PC-9 (cell line): ENCODE measurements at places on chromosomes 5 and 9. TPM values are rescaled to one million over a fixed set of nuclear protein-coding genes. Genes with fewer than 3 reads are reported as not detected.
A peak's percentile ranks its signal among the peaks of the same experiment; 100 is the strongest.

MARCOL gene
- total RNA-seq = not detected in 2 replicates

STKLD1 gene
- total RNA-seq = 3.1 and 4.8 TPM in 2 replicates

RABGAP1 gene
- total RNA-seq = 95.8 and 103 TPM in 2 replicates

DNA sequence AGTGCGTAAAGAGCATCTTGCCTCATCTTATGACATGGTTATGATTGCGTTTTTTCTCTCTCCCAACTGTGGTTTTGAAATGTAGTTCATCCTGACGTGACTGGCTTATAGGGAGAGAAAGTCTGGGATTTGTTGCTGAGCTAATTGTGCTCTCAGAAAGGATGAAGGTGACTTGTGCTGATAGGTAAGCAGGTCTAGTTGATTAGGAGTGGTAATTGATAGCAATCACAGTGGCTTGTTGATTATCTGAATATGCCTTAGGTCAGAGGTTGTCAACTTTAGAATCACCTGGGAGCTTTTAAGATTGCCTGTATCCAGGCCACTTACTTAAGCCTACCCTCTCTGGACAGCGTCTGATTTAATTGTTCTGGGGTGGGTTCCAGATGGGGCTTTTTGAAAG, 117.8 kb downstream of the TLE4 start:
- DNase-seq = no peak
- H3K4me1 ChIP-seq = no peaks in the 10 kb centered on the region
- H3K27me3 ChIP-seq = no peaks in the 10 kb centered on the region; the same call in 1 of the 2 replicates
- H3K27ac ChIP-seq = no peak overlapping the region
- no peak overlapping the region for H3K4me3 ChIP-seq

GRCh38 chr9:34102796-34103195, 23.7 kb downstream of the DCAF12 start:
- no peaks in the 10 kb centered on the region for H3K36me3 ChIP-seq
- H3K27ac ChIP-seq = no peak overlapping the region
- DNase-seq = no peak
- H3K4me3 ChIP-seq = no peak overlapping the region
- H3K4me1 ChIP-seq = no peaks in the 10 kb centered on the region
- no peaks in the 10 kb centered on the region for H3K27me3 ChIP-seq

GRCh38 chr9:91800473-91801030, 149.5 kb downstream of the ROR2 start:
- peaks cover 16% of the 10 kb centered on the region; the same call in 1 of the 2 replicates for H3K4me1 ChIP-seq
- H3K4me3 ChIP-seq = no peak overlapping the region

- no peak for DNase-seq
- H3K4me3 ChIP-seq = no peak overlapping the region
- H3K4me1 ChIP-seq = no peaks in the 10 kb centered on the region
Measured at GRCh38 chr9:17476401-17476800, 102.5 kb upstream of the SH3GL2 start.

DNA sequence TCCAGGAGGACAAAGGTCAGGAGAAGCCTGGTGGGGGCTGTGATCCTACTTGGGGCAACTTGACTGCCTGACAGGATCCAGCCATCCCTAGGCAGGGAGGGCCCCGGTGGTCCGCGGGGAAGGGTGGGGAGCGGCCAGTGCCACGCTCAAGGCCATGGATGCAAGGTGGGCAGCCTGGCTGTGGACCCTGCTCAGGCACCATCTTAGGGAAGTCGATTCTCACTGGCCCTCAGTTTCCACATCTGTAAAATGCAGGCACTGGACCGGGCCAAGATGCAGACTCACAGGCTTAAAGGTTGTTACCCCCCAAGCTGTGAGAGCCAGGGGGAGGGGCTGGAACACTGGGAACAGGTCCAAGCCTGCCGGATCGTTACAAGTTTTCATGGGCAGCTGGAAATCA, 8.7 kb upstream of the DOLPP1 start:
- DNase-seq = no peak
- no peak overlapping the region for H3K4me3 ChIP-seq
- H3K4me1 ChIP-seq = peaks cover 4% of the 10 kb centered on the region
- H3K36me3 ChIP-seq = no peaks in the 10 kb centered on the region

DNA sequence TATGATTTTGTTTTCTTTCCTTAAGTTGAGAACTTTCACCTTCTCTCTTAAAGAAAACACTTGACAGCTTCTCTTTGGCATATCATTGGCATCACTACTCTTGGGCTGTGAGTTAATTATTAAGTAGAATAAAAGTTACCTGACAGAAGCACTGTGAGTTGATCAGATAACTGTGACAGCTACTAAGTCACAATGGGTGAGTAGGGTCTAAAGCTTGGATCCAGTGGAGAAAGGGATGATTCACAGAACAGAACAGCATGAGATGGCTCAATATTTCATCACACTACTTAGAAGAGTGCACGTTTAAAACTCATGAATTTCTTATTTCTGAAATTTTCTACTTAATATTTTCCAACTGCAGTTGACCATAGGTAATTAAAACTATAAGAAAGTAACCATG, 268.5 kb upstream of the NMUR2 start:
- no peaks in the 10 kb centered on the region for H3K27me3 ChIP-seq
- no peak for DNase-seq
- H3K27ac ChIP-seq = no peak overlapping the region
- H3K36me3 ChIP-seq = no peaks in the 10 kb centered on the region
- H3K4me3 ChIP-seq = no peak overlapping the region

DNA sequence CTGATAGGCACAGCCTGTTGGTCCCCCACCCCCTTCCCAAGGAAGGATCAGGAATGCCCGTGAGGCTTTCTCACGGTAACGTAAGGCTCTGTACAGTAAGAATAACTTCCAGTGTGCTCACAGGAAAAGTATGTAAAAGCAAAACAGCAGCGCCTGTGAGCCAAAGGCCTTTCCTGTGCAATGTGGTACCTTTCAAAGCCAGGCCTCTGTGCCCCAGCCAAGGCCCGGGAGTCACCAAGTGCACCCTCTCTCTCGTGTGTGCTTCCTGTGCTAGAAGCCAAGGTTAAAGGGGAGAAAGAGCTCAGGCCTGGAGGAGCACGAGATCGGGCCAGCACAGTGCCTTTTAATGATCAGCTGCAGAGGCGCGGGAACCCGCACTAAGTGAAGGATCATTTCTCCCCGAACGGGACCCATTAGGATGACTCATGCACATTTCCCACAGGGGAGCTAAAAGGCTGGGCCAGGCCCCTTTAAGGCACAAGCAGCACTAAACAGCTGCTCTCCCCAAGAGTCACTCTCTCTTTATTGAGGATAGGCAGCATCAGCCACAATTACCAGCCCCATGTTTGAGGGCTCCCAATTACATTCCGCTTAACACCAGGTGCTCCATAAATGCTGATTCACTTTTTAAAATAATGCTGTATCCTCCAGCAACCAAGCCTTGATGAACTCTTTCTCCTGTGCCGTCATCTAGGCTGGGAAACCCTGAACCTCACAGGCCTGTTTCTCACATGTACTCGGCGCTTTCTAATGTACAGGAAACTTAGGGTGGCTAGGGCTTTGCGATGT, 42.8 kb downstream of the SHB start:
- H3K4me3 ChIP-seq = peak overlapping the region; percentile 28; the same call in 1 of the 2 replicates
- peak; percentile 93 for DNase-seq
- H3K36me3 ChIP-seq = no peaks in the 10 kb centered on the region
- peaks cover 93% of the 10 kb centered on the region for H3K4me1 ChIP-seq
- peak overlapping the region; percentile 93 for H3K27ac ChIP-seq
- no peaks in the 10 kb centered on the region for H3K27me3 ChIP-seq

DNA sequence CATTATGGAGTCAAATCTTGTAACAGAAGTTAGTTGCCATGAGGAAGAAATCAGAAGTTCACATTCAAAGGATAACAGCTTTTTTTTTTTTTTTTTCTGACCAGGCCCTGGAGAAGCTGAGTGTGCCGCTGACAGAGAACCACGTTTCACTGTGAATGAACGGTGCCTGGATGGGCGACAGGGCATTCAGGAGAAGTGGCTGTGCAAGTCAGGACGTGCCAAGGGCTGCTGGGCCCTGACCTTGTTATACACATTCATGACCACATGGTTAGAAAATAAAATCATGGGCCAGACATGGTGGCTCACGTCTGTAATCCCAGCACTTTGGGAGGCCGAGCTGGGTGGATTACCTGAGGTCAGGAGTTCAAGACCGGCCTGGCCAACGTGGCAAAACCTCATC, 91.6 kb downstream of the ANKH start:
- H3K4me3 ChIP-seq = no peak overlapping the region
- DNase-seq = no peak
- H3K27ac ChIP-seq = no peak overlapping the region
- no peaks in the 10 kb centered on the region for H3K36me3 ChIP-seq

DNA sequence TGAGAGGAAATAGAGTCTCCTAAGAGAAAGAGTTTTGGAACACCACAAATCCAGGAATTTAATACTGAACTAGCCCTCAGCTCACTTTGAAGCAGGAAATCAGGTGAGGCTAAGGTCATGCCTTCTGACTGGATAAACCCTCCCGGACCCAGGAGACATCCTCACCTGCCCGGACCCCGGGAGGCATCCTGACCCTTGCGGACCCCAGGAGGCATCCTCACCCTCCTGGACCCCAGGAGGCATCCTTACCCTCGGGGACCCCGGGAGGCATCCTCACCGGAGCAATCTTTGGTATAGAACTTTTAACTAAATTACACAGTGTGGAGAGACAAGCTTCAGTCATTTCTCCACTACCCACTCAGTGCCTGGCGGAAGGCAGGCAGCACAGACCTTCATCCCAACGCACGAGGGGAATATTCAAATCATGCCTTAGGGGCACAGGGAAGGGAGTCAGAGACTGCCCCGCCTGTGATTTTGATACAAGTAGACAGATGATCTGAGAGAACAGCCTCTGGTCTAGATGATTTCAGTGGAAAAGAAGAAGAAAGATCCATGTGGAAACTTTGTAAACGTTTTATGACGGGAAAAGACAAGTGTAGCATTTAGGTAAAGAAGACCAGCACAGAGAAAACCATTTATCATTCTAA, 21.3 kb downstream of the STXBP1 start:
- no peaks in the 10 kb centered on the region for H3K27me3 ChIP-seq
- no peak overlapping the region for H3K4me3 ChIP-seq
- DNase-seq = no peak
- no peak overlapping the region for H3K27ac ChIP-seq
- no peaks in the 10 kb centered on the region for H3K36me3 ChIP-seq

- no peaks in the 10 kb centered on the region for H3K36me3 ChIP-seq
- no peaks in the 10 kb centered on the region for H3K27me3 ChIP-seq
- H3K4me1 ChIP-seq = peaks cover under 1% of the 10 kb centered on the region; the same call in 1 of the 2 replicates
- DNase-seq = no peak
Measured at GRCh38 chr9:70060883-70061507, 17.3 kb downstream of the MAMDC2 start.

DNA sequence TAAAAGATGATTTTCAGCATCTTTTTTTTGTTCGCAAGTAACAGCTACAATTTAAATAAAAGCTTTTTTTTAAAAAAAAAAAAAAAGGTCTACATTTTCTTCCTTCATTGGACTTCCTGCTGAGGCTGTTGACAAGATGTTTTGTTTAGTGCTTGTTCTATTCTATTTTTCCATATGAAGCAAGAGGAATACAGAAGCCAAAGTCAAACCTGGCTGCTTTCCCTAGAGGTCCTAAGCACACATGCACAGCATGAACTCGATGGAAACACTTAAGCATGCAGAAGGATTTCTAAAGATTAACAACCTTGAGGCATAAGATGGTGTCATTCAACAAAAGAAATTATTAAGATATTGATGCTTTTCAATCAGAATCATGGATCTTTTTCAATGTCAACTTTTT, 105.1 kb downstream of the ADCY2 start:
- H3K4me3 ChIP-seq = no peak overlapping the region
- H3K36me3 ChIP-seq = no peaks in the 10 kb centered on the region
- peaks cover 15% of the 10 kb centered on the region for H3K27me3 ChIP-seq
- DNase-seq = no peak
- H3K4me1 ChIP-seq = no peaks in the 10 kb centered on the region

GRCh38 chr5:151700820-151701219, 14.1 kb upstream of the SPARC start:
- H3K27ac ChIP-seq = no peak overlapping the region
- DNase-seq = no peak
- H3K27me3 ChIP-seq = no peaks in the 10 kb centered on the region

- H3K27me3 ChIP-seq = no peaks in the 10 kb centered on the region
- DNase-seq = no peak
- no peaks in the 10 kb centered on the region for H3K4me1 ChIP-seq
- no peak overlapping the region for H3K27ac ChIP-seq
- no peak overlapping the region for H3K4me3 ChIP-seq
Measured at GRCh38 chr5:139676406-139676805, 28.3 kb downstream of the CXXC5 start.

DNA sequence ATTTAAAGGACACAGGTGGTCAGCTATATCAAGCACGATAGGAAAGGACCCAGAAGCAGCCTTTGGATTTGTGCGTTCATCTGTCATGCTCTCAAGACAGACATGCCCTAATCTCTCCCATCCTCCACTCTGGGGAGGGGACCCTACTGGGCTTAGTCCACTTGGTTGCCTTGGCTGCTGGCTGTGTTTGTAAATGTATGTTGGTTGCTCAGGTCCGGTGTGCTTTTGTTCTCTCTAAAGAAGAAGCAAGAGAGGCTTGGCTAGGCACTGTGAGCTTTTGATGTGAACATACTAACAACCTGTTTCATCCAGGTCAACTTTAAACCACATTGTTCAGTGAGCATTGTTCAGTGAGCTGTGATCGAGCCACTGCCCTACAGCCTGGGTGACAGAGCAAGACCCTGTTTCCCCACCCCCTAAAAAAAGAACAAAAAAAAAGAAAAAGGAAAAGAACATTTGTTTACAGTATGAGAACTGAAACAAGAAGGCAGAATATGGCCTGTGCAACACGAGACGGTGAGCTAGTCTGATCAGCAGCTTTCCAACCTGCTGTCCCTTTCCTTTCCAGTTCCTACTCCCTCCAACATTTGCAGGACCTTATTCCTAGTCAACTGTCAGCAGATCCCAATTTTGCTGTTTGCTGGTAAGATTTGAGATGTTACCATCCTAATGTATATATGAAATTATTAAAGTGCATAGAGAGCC, 228.3 kb downstream of the ARHGAP26 start:
- no peaks in the 10 kb centered on the region for H3K4me1 ChIP-seq
- H3K27me3 ChIP-seq = no peaks in the 10 kb centered on the region
- no peak overlapping the region for H3K27ac ChIP-seq
- no peak for DNase-seq

DNA sequence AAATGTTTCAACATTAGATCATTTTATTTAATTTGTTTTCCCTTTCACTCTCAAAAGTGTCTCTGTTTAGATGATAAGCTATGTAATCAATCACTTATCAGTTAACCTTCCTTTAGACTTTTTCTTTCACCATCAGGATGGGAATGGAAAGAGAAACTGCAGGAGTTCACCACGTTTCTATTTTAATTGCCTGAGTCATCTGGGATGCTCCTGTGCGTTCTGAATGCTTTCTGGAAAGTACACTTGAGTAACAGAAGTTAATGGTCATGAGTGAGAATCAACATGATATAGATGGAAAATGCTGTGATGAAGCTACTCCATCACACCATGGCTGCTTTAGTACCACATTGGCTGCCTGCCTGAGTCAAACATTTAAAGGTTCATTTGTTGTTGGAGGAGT, 783.3 kb upstream of the CDH9 start:
- no peak overlapping the region for H3K27ac ChIP-seq
- no peak overlapping the region for H3K4me3 ChIP-seq
- no peaks in the 10 kb centered on the region for H3K27me3 ChIP-seq
- DNase-seq = no peak
- H3K4me1 ChIP-seq = no peaks in the 10 kb centered on the region
